ENCODE measurements at places on chromosomes 13 and 19. TPM values are rescaled to one million over a fixed set of nuclear protein-coding genes. Genes with fewer than 3 reads are reported as not detected.

CACNG8 gene
- not detected for total RNA-seq

ZNF433 gene
- total RNA-seq = 0.65 TPM

GJA3 gene
- 0.65 TPM for total RNA-seq

LYPD5 gene
- total RNA-seq = 0.73 TPM

HCST gene
- 63.0 TPM for total RNA-seq

NCR1 gene
- total RNA-seq = 0.38 TPM

HSH2D gene
- 13.6 TPM for total RNA-seq

SYNE4 gene
- 1.4 TPM for total RNA-seq

USPL1 gene
- total RNA-seq = 16.9 TPM

ZNF561 gene
- 33.6 TPM for total RNA-seq

FXYD7 gene
- not detected for total RNA-seq

PDE4A gene
- 31.2 TPM for total RNA-seq

FGF22 gene
- not detected for total RNA-seq

GPR183 gene
- total RNA-seq = 29.2 TPM

UNC13A gene
- not detected for total RNA-seq

IL4I1 gene
- total RNA-seq = 28.9 TPM

CD33 gene
- not detected for total RNA-seq

JOSD2 gene
- total RNA-seq = 40.0 TPM

ZNF584 gene
- total RNA-seq = 20.7 TPM

FBN3 gene
- total RNA-seq = not detected

KLK14 gene
- 0.57 TPM for total RNA-seq

TNFRSF19 gene
- total RNA-seq = not detected

ZNF627 gene
- total RNA-seq = 5.4 TPM

MAST1 gene
- 0.59 TPM for total RNA-seq

RETN gene
- total RNA-seq = not detected

ATP1A3 gene
- 2.9 TPM for total RNA-seq

DNAJC15 gene
- 13.1 TPM for total RNA-seq

PAN3 gene
- 28.8 TPM for total RNA-seq

OXGR1 gene
- total RNA-seq = not detected

SLC25A30 gene
- total RNA-seq = 22.0 TPM

C19orf25 gene
- total RNA-seq = 33.4 TPM

GPR4 gene
- total RNA-seq = not detected

BST2 gene
- 121 TPM for total RNA-seq

KIR2DL4 gene
- 0.21 TPM for total RNA-seq

LHFPL6 gene
- 3.3 TPM for total RNA-seq

SLAIN1 gene
- 30.2 TPM for total RNA-seq

RYR1 gene
- 0.95 TPM for total RNA-seq

ABHD17A gene
- 117 TPM for total RNA-seq

CEACAM7 gene
- total RNA-seq = not detected

CFAP97D2 gene
- not detected for total RNA-seq

Measured in activated CD8-positive, alpha-beta memory T cell treated with anti-CD3 and anti-CD28 coated beads for 36 hours (primary cell).